NCI-H1930 (cell line): ENCODE measurements at places on chromosomes 7 and 10.

- no peak for DNase-seq
Observed at GRCh38 chr7:128420773-128421172, 11.0 kb upstream of the IMPDH1 start.

- DNase-seq: no peak
Observed at GRCh38 chr10:86391236-86391840, 24.7 kb upstream of the GRID1 start.

DNA sequence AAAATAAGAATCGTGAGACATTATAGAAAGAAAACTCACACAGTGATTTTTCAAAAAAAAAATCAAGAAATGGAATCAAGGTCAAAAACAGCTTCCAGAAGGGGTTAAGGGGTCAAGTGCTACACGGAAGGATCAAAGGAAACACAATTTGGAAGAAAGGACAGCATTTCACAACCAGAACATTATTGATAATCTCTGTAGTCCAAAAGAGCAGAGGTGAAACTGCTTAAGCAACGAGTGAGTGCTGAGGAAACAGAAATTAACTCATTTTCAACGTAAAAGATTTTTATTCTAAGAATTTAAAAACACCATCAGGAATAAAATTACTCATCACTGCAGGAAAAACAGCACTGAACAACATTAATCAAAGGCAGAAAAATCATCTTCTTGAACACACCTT is 23.5 kb downstream of the MINDY3 start:
- no peak for DNase-seq

DNA sequence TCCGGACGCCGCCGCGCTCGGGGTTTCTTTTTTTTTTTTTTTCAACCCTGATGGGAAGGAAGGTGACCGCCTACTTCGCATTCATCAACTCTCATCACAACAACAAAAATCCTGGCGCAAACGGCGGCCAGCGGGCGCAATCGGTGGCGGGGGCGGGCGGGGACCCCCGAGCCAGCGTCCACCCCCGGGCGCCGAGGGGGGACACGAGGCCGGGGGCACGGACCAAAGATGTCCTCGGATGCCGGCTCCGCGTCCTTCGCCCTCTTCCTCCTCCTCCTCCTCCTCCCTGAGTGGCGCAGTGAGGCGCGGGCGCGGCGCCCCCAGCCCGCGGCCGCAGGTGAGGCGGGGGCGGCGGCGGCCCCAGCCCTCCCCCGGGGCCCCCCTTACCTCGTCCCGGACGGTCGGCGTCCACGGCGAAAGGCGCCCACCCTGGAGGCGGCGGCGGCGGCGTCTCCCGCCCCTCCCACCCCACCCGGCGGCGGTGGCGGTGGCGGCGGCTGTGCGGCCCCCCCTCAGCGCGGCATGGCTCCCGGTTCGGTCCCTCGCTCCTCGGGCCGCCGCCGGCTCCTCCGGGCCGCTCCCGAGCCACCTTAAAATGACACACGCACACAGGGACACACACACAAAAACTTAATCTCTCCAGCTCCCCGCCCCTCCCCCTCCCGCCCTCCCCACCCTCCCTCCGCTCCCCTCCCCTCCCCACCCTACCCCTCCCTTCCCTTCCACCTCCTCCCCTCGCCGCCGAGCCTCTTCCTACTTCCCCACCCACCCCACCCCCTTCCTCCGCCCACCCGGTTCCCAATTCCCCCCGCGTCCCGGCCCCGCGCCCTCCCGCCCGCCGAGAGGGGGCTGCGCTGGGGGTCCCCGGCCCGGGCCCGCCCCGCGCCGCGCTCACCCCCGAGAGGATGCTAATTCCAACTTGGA is at the start of gene CTBP2:
Gene CTBP2 (minus strand): TSS at position 632 of the 924 bp plus-strand sequence.
- DNase-seq: peak; percentile 35

GRCh38 chr7:29587195-29587808 is 23.7 kb downstream of the PRR15 start:
- no peak for DNase-seq

GRCh38 chr10:423178-423577 is 266.3 kb downstream of the DIP2C start:
- no peak for DNase-seq

DNA sequence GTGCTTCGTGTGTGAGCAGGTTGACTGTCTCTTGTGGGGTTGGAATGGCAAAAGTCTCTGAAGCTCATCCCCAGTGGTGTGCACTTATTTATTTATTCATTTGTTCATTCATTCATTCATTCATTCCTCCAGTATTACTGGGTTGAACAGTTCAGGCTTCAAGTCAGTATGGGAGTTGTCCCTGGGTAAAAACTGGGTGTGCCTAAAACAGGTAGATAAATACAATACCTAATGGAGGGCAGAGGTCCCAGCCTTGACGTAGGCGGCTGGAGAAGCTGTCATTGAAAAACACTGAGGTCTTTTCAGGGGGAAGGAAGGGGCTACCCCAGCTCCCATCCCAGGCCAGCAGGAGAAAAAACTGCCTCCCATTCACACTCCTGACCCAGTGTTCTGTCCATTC is 11.0 kb downstream of the CASP7 start:
- DNase-seq: no peak

DNA sequence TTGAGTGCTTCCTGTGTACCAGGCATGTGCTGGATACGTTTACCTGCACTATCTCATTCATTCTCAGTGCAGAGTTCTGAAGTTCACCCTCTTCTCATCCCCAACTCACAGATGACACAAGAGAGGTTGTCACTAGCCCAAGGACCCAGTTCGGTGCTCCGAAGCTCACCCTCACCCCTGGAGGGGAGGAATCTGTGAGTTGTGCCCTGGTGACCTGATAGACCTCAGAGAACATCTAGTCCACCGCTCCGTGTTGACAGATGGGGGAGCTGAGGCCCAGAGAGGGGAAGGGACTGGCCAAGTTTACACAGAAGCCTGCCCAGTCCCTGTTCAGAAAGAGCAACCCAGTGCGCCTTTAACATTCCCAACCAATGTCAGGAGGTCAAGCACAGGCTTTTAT is 44.8 kb upstream of the EMX2 start:
- no peak for DNase-seq

DNA sequence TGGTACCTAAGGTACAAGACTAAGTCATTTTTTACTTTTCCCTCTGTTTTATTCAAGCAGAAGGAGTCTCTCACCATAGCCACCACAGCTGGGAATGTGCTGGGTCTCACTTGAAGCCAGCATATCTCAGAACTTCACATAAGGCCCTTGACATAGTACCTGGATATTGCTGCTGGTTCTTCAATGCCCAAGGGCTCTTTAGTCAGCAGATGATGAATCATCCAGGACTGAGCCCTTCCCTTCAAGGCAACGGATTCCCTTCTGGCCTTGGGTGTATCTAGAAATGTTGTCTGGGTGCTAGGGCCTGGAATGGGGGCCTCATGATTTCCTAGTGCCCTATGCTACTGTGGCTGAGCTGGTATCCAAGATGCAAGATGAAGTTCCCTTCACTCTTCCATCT is 93.9 kb downstream of the ADCYAP1R1 start:
- no peak for DNase-seq

DNA sequence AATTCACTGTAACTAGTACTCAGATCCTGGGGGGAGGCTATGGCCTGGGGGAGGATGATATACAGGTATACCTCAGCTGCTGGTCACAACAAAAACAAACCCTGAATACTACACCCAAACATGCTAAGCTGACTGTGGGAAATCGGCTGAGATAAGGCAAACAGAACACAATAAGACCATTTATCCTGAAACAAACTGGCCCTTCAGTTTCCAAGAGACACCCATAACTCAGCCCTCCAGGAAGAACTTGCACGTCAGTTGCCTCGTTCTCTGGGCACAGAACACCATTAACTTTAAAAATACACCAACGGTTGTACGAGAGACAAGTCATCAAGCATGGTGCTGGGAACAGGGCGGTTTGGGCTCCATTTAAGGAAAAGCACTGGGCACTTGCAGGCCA is 24.1 kb upstream of the KCNMA1 start:
- no peak for DNase-seq

GRCh38 chr10:4337563-4337962 is 488.4 kb upstream of the AKR1E2 start:
- no peak for DNase-seq

DNA sequence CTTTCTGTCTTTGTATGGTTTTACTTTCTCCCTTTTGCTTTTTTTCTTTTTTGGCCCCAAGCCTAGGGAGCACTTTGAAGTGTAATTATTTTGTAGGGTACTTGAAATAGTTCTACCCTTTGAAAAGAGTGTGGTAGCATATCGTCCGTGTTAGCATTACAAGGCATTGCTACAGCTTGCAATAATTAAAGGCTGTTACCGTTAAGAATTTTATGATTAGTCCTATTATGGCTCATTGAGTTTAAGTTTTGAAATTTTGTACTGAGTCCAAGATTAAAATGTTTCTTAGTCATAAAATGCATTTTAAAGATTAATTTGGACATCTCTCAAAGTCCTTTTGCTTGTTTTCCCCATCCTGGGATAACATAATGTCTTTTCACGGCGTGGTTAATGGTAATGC is 490.0 kb upstream of the LRRN3 start:
- no peak for DNase-seq

DNA sequence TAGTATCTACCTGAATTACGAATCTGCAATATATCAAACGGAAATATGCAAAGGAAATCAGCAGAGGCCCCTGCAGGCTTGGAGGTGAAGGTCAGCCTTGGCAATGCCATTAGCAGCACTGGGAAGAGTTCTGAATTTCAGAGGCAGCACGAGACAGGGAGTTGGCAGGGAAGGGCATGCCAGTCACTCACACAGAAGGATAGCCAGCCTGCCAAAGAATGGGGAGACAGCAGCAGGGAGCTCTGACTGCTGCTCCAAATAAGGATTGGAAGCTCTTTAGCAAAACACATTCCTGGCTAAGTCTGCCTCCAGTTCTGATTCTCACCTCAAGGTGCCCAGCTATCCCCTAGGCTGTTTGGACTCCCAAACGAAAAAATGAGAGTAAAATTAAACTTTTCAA is 188.0 kb downstream of the PDE1C start:
- DNase-seq: no peak

GRCh38 chr10:74728225-74728624 is 98.2 kb upstream of the KAT6B start:
- DNase-seq: no peak

DNA sequence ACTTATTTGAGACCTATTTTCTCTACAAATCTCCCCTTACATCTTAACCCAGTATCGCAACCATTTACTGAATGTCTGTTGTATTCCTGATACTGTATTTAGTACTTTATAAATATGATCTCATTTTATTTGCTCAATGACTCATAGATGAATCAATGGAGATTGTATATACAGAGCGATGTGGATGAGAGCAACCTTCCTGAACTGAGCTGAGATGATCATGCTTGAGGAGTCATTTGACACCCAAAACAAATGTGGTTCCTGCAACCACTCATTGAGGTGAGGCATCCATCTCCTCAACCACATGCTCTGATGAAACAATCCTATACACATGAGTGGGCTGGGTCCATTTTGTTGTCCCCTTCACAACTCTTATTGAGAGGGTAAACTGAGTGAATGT is 250.0 kb downstream of the CDC14C start:
- no peak for DNase-seq

DNA sequence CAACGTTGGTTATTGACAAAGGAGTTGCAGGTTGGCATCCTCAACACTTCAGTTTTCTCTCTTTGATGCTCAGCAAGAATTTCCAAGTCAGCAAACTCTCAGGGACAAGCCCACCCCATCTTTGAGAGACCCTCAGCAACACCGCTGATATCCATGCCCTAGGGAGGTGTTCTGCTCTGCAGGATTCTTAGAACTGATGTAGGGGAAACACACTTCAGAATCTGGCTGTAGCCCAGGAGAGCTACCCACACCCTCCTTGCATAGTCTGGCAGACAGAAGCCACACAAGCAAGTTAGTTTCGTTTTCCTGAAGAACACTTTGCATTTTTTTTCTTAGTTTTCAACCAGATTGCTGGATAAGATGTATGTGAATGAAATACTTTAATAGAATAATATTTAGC is 822 bp downstream of the SAMD9L start:
- no peak for DNase-seq

GRCh38 chr10:12482587-12482986 is 133.2 kb downstream of the CAMK1D start:
- DNase-seq: no peak

DNA sequence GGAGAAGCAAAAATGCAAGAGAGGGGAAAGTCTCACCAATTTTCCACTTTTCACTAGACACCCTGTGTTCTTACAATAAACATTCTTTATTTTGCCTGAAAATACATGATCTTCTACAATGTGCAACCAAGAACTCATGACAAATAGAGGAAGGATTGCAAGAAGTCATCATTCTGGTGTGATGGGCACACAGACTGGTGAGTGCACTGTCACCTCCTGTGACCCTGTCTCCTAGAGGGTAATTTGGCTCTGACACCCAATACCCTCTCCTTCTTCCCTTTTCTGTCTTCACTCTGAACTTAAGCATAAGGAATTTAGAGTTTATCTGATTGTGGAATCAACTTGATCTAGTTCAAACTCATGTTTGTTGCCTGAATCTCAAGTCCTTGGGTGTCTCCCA is 153.7 kb downstream of the SH2D4B start:
- DNase-seq: no peak

DNA sequence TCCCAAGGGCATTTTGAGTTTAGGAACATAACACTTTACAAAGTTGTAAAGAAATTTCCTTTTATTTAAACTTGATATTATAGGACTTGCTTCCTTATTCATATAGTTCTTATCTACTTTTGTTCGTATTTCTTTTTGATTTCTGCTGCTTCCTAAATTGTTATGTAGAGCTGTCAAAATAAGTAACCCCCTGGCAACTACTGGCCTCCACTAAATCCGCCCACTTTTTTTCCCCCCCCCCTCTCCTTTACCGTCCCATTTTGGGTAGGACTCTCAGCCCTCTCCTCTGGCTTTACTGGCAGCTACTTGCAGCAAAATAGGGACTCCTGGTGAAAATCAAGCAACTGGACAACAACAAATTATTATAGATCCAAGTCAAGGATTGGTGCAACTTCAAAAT is 1.1 kb downstream of the SP4 start:
- DNase-seq: no peak

- DNase-seq: no peak
Observed at GRCh38 chr10:60513281-60513680, 123.6 kb upstream of the ANK3 start.

- no peak for DNase-seq
Observed at GRCh38 chr10:69801434-69802315, at the start of gene COL13A1. TSS of gene COL13A1 (plus strand) at chr10:69801906. CDS start at chr10:69802424, 518 bp downstream.

- no peak for DNase-seq
Observed at GRCh38 chr10:122325235-122325634, 49.3 kb upstream of the PLEKHA1 start.

- DNase-seq: no peak
Observed at GRCh38 chr7:55160539-55160938, 141.7 kb downstream of the EGFR start.

DNA sequence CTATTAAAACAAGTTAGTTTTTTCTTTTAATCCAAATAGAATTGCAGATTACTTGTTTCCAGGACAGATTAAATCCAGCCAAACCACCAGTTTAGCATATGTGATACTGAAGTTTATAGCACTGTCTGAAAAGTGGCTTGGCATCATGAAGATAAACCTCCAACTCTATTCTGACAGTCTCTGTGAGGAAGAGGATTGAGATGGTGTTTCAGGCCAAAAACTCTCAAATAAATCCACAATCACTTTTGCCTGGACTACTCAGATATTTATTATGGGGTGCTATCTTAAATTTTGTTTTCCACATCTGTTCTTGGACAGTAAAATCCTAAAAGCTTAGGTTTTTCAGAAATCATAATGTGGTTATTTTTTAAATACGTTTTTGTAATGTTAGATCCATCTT is 161.7 kb upstream of the SEMA3C start:
- no peak for DNase-seq
